ENCODE measurements at places on chromosomes 3 and 15.

GRCh38 chr3:105430455-105430854 is 63.7 kb downstream of the ALCAM start:
- no peak for DNase-seq

GRCh38 chr3:135237371-135238143 is 442.5 kb downstream of the EPHB1 start:
- DNase-seq = no peak

DNA sequence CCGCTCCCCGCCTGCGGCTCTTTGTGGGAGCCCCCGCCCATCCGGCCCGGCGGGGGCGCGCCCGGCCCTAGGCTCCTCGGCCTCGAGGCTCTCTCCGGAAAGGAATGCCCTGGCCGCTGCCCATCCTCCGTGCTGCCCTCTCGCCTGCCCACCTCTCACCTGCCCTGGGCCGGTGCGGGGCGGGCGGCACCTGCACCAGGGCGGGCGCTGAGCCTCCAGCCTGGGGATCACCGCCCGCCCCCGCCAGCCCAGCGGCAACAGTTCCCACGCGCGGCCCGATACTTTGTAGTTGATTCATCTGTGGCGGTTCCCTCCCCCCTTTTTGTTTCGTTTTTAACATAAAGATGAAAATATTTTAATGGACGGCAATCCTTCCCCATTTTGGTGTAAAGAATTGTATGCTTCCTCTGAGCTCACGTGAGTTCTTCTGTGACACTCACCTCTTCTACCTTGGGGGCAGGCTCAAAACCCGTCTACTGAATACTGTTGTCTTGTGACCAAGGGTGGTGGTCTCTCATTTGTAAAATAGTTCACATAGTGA is 1.9 kb downstream of the KLF13 start:
- DNase-seq = no peak

DNA sequence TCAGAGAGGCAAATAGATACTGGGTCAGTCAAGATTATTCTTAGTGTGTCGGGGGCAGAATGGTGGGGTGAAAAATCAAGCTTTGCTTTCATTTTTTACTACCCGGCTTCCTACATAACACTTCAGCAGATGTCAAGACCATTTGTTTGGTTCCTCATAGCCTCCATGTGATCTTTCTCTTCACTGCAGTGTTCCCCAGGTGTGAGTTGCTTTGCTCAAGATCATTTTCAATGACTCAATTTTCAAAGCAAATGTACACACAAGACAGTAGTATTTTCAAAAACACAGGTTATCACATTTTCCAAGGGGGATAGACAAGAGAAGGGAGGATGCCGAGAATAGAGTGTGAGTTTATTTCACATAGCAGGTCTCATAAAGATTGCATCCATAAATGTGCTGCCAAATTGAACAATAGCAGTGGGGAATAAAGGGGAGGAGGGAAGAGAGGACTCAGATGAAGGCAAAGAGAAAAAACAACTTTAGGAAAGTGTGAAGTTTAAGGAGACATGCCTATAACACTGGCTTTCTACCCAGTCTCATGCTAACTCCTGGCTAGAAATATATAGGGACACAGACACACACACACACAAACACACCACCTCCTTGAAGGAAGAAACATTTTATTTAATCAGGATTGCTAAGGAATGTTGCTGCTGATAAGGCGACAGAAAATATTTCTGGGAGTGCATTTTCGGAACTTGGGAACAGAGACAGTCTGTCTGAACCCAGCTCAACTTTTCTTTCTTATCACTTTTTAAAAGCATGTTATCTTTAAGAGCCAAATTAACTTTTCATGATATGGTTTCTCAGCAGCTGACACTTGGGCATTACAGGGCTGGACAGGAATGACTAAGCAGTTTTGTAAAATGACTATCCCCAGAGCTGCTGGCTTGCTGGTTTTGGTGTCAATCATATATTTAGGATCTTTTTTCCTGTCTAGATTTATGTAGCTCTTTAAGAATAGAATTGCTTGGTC is 402.4 kb downstream of the RBMS3 start:
- no peak for DNase-seq

All from stimulated activated CD8-positive, alpha-beta memory T cell treated with anti-CD3 and anti-CD28 coated beads, Interleukin-4, amount 100 ng/mL, for 1 hour (primary cell).